CD4-positive, alpha-beta T cell treated with Interferon gamma for 1 hour (primary cell): ENCODE measurements at places on chromosomes 2 and 18.
A peak's percentile ranks its signal among the peaks of the same experiment; 100 is the strongest.

GRCh38 chr18:37741032-37741623, 175.5 kb upstream of the CELF4 start:
- DNase-seq, result no peak

DNA sequence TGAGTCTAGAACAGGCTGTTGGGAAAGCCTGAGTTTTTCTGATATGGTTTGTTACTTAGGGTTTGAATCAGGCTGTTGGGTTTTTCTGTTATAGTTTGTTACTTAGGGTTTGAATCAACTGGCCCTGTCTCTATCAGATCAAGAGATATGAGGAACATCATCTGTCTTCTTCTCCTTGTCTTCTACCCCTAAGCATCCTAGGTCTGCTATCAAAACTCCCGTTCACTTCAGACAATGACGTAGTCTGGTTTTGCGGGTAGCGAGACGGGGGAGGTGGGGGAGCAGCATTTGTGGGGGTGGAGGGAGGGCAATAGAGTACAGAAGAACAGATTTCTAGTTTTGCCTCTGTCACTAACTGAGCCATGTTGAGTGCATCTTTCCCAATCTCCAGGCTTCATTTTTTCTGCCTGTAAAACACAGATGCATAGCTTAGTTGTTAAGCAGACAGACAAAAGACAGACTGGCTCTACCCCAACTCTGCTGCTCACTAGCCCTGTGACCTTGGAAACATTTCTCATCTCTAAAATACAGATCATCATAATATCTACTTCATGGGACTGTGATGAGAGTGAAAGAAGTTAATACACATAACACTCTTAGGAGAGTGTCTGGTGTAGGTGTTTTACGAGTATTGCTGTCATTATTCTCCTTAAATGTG, 9.1 kb downstream of the TNP1 start:
- no peak for DNase-seq

DNA sequence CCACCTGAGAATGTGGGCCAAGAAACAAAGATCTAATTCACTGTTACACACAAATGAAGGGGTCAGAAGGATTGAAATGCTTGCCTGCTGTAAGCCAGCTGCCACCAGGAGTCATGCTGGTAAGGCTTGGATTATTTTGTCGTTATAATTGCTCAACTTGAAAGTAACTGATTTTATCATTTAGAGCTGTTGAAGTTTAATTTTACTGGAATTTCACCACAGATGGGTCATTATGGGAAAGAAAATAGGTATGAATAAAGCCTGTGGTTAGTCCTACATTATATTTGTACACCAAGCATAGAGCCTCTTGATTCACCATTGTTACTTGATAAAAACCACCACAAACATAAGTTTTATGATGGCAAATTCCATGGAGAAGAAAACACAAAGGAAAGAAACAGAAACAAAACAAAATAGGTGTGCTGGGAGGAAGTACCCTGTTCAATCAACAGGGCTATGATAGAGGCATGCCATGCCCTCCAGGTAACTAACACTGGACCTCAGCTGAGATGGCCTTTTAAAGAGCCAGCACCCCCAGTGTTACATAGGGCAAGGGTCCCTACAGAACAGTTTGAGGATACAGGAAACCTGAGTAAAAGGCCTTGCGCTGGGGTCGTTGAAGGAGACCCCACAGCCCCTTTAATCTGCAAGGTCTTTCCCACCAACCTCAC, 3.0 kb downstream of the CLEC4F start:
- DNase-seq, result no peak

DNA sequence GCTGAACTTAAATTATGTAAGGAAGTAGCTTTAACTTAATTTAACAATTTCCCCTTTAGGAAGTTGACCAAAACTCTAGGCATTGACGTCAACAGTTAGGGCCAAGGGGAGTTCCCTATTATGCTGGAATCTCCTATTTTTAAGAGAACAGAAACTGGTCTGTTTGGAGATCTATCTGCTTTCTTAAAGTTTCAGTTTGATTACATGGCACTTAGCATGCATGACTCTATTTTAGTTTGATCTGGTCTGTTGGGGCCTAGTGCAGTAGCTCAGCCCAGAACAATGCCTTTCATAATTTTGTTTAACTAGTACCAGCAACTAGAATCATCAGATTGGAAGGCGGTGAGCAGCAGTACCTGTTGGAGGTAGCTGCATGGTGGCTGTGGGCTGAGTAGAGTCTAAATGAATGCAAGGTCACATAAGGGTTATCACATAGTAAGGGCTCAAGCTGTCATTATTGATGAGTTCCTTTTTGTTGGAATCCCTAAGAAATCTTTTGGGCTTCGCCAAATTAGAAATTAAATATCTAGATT, 60.5 kb upstream of the ZNG1B start:
- peak; percentile 17 for DNase-seq

DNA sequence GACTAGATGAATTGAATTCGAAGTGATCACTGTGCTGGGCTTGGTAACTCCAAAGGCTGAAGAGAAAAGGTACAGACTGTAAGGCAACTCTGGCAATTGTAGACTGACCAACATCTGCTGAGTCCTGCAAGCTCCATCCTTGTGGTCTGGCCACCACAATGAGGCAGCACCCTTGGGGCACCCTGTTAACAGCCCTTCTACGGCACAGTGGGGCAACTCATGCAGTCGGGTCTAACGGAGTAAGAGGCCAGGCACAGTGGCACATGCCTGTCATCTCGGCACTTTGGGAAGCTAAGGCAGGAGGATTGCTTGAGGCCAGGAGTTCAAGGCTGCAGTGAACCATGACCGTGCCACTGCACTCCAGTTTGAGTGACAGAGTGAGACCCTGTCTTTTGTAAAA, 126.8 kb downstream of the ZAP70 start:
- DNase-seq, result no peak

DNA sequence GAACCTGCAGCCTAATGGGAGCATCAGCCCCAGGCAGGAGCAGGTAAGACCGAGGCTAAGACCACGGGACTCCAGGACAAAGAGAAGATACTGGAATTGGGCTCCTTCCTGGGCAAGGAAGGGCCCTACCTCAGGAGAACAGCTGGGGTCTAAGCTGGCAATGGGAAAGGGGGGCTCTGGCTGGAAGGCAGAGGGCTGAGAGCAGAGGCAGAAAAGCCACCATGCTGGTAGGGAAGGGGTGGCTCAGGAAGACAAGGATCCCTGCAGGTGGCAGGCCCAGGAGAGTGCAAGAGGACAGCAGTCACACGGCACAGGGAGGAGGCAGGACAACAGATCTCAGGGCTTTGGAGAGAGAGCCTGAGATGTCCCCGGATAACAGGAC, 203.5 kb downstream of the NDUFA10 start:
- DNase-seq, result no peak

GRCh38 chr2:974502-974901, 23.9 kb downstream of the SNTG2 start:
- no peak for DNase-seq

GRCh38 chr2:12244070-12244469, 472.7 kb upstream of the TRIB2 start:
- no peak for DNase-seq

DNA sequence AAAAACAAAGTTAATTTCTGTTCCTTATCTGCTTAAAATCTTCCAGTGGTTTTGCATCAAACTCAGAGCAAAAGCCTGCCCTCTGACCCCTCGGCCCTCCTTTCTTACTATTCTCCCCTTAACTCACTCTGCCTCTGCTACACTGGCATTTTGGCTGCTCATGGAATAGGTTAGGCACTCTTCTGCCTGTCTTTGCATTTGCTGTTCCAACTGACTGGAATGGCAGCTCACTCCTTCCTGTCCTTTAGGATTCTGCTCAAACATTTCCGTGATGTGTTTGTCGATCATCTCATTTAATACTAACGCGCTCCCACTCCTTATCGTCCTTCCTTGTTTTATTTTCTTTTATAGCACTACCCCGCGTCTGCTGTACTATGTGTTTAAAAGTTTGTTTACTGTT, 815 bp downstream of the CEBPZ start:
- no peak for DNase-seq
